ENCODE measurements at places on chromosomes 2 and 18. TPM values are rescaled to one million over a fixed set of nuclear protein-coding genes. Genes with fewer than 3 reads are reported as not detected.

CDKL4 gene
- 0.66 TPM for total RNA-seq

RAX gene
- not detected for total RNA-seq

- H3K4me1 ChIP-seq = no peaks in the 10 kb centered on the region
- no peak overlapping the region for H3K27ac ChIP-seq
- DNase-seq = no peak
- H3K36me3 ChIP-seq = no peaks in the 10 kb centered on the region
Measured at GRCh38 chr2:77046339-77046738, 475.8 kb downstream of the LRRTM4 start.

DNA sequence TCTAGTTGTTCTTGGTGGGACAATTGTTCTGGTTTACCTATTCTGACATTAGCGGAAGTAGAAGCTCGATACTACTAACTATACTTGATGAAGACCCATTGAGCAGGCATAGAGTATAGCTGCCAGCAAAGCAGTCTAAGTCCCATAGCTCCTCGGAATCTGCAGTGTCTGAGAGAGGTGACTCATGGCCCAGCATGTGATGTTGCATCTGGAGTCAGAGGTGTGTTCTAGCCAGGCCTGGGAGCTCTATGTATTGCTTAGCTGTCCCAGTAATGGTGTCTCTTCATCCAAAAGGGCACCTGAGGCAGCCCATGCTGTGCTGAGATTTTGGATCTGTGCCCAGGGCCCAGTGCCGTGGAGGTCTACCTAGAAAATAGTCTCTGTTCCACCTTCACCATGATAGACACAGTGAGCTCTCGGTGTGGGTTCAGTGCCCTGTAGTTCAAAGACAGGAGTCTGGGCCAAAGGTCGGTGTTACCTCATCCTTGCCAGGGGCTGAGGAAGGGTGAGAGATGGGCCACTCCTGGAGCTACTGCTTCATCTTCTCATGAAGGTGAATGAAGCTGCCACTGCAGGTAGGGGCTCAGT is 47.3 kb downstream of the MEX3C start:
- peaks cover 2% of the 10 kb centered on the region for H3K27me3 ChIP-seq
- H3K36me3 ChIP-seq = no peaks in the 10 kb centered on the region
- no peak overlapping the region for H3K4me3 ChIP-seq
- no peak overlapping the region for H3K27ac ChIP-seq
- peaks cover 12% of the 10 kb centered on the region for H3K4me1 ChIP-seq

DNA sequence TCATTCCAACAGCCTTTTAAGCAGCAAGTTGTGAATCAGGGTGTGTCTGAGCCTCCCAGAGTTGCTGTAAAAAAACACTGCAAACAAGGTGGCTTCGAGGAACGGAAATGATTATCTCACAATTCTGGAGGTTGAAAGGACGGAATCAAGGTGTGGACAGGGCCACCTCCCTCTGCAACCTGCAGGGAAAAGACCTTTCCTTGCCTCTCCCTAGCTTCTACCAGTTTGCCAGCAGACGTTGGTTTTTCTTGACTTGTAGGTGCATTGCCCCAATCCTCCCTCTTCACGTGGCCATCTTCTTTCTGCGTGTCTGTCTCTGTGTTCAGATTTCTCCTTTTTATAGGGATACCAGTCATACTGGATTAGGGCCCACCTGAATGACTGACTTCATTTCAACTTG is 24.8 kb upstream of the TMEM131 start:
- no peak for DNase-seq
- no peaks in the 10 kb centered on the region for H3K36me3 ChIP-seq
- H3K27ac ChIP-seq = no peak overlapping the region
- no peaks in the 10 kb centered on the region for H3K27me3 ChIP-seq
- no peaks in the 10 kb centered on the region for H3K4me1 ChIP-seq

GRCh38 chr2:8086357-8086756 is 595.5 kb upstream of the ID2 start:
- H3K27me3 ChIP-seq = no peaks in the 10 kb centered on the region
- no peak for DNase-seq
- H3K4me1 ChIP-seq = no peaks in the 10 kb centered on the region

- DNase-seq = no peak
- H3K4me3 ChIP-seq = no peak overlapping the region
- no peaks in the 10 kb centered on the region for H3K27me3 ChIP-seq
- H3K4me1 ChIP-seq = no peaks in the 10 kb centered on the region
- no peak overlapping the region for H3K27ac ChIP-seq
Measured at GRCh38 chr2:75025633-75026380, 67.4 kb downstream of the POLE4 start.
